IPS-NIHi11 (cell line): ENCODE measurements at places on chromosomes 11 and 22.

DNA sequence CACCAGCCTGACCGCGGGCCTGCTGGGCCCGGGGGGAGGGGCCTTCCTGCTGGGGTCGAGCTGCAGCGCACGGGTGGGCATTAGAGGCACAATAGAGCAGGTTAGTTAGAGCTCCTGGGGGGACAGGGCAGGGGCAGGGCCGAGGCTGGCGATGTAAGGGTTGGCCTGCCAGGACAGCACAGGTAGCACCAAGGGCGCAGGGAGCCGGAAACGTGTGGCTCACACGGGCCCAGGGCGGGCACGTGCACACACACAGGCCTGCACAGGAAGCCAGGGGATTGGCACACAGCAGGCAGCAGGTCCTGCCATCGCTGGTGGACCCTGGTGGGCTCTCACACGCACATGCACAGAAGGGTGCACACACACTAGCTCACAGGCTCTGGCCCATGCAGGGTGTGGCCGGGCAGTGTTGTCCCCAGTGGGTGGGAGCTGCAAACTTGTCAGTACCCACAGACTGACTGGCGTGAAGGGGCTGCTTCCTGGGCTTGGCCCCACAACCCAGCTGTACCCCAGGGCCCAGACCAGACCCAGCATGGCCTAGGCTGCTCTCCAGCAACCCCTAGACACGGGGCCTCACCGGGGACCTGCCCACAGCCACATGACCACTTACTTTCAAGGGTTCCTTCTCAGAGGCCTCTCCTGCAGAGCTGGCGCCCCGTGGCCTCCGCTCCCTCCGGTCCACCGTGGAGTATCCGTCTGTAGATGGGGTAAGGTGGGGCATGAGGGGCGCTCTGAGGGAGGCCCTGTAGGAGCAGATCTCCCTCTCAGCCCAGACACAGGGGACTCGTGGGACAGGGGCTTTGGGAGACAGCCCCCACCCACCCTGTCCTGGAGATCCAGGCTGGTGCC, 29.9 kb upstream of the TXNRD2 start:
- no peak for DNase-seq

DNA sequence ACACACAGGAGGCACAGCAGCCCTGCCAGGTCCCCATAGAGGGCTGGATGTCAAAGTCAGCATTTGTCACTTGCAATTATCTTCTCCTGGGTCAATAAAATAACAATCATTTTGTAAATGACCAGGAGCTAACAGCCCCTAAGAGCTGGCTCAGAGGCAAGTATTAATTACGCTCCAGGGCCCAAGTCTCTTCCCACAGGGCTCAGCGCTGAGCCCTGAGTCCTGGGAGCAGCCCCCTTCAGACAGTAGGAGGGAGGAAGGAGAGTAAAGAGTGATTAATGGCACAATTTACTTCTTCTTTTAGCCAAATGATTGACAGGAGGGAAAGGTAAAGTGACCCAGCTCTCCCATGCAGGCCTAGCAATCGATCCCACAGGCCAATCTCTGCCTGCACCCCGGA, 99.0 kb upstream of the DRD2 start:
- DNase-seq: no peak

DNA sequence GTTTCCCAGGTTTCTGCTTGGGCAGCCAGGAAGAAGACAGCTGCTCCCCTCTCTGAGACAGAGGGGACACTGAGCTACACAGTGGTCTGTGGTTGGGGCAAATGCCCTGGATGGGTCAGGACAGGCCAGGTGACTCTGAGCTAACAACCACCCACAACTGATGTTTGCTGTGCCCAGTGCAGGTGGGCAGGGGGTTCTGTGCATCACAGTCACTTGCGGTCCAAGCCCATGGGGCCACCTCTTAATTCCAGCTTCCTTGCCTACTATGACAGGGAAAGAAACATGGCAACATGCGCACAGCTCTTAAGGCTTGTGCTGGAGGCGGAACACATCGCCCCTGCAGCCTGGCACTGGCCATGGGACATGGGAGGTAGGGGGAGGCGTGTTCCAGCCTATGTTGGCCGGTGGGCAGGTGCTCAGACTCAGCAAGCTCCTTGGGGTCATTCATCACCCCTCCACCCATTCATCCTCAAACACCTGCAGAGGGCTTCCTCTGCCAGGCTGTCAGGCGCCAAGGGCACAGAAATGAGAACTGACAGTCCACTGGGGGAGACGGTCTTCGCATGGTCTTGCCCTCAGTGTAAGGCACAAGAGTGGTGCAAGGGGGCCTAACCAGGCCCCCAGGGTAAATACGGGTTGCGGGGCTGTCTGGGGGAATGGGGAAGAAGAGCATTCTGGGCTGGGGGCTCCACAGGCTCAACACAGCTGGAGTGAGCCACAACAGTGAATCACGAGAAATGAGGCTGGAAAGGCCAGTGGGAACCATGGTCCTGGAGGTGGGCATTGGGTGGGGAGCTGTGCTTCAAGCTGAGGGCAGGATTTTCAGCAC, 55.6 kb downstream of the ARFGAP3 start:
- DNase-seq: no peak

DNA sequence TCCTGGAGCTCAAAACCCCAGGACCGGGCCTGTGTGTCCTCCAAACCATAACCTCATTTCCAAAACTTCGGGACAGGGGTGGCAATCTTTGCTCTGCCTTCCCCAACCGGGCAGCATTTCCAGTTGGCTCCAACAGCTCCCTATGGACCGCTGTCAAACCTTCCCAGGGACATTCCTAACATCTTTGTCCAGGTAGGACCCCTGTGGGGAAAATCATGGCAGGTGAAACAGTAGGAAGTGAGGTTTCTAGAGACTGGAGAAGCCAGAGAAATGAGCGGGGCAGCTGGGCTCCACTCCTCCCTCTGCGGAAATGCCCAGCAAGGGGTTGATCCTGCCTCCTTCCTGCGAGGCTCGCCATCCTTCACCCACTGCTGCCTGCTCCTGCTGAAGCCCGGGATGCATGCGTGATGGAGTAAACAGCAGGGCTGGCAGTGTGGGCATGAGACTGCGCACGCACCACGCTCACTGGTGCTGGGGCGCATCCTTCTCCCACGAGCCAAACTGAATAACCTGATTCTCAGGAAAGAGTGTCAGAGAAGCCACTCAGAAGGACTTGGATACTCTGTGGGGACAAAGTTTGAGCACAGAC, 136.4 kb downstream of the BUD13 start:
- no peak for DNase-seq

DNA sequence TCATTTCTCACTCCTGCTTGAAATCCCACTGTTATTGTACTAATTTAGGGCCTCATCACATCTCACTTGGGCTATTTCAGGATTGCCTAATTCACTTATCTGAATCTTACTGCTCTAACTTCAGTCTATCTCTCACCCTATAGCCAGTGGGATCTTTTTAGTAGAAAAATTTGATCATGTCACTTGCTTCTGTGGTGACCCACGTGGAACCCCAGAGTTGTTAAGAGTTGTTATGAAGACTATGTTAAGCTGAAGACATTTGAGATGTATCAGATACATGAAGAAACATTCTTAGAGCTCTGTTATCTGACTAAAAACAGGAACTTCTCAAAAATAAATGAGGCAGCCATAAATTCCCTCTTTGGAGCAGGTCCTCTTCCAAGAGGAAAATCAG, 1375.6 kb upstream of the TENM4 start:
- no peak for DNase-seq

- DNase-seq: no peak
Observed at GRCh38 chr11:12356944-12357655, 20.3 kb upstream of the PARVA start.

- DNase-seq: no peak
Observed at GRCh38 chr11:11036185-11036847, 178.5 kb upstream of the ZBED5 start.
